ENCODE measurements at places on chromosomes 3 and 15. TPM values are rescaled to one million over a fixed set of nuclear protein-coding genes. Genes with fewer than 3 reads are reported as not detected.

DNA sequence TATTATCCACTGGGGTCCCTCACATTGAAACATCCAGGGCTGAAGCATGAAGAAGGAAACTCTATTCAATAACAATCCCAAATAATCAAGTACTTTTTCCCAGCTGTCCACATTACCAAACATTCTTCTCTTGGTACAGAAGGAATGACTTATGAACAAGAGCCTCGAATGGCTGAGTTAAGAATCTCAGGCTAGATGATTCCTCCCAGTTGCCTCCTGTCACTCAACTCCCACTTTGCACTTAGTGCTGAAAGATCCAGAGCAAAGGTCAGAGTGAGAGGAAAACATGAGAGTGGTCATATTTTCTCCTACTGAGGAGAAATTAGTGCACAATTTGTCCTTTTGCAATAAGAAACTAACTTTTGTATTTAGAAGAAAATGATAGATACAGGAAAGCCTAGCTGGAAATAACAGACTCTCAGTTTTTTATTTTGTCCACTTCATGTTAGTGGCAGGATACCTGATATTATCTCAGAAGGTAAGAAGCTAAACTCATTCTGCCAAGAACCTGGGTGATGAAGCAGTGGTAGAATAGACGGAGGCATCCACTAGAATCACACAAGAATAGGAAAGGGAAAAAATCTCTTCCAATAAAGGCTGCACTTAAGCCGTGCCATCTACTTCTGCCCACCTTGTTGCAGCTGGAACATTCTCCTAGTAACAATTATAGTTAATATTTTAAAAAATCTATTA lies 46.2 kb downstream of the GADL1 start:
- no peaks in the 10 kb centered on the region for H3K36me3 ChIP-seq
- H3K27ac ChIP-seq: no peak overlapping the region
- no peak for DNase-seq
- H3K4me1 ChIP-seq: no peaks in the 10 kb centered on the region
- no peak overlapping the region for H3K4me3 ChIP-seq
- H3K27me3 ChIP-seq: no peaks in the 10 kb centered on the region

GRCh38 chr3:138220788-138221187 lies 33.7 kb downstream of the ARMC8 start:
- H3K4me1 ChIP-seq: peaks cover 8% of the 10 kb centered on the region
- DNase-seq: no peak
- H3K4me3 ChIP-seq: no peak overlapping the region
- peaks cover 22% of the 10 kb centered on the region for H3K36me3 ChIP-seq

GRCh38 chr3:126519506-126520455 lies 2.2 kb upstream of the UROC1 start:
- 0 out of 2 replicates have a peak, but pooled peaks cover 4% of the 10 kb centered on the region for H3K4me1 ChIP-seq
- H3K4me3 ChIP-seq: no peak overlapping the region
- peaks cover 14% of the 10 kb centered on the region for H3K27me3 ChIP-seq
- no peak for DNase-seq

Gene ATRIP
- total RNA-seq: 17.6 TPM

Gene FBXO40
- total RNA-seq: 0.23 TPM

Measured in GM23338 (cell line).